GM12864 (cell line): ENCODE measurements at places on chromosomes 1 and 21.

DNA sequence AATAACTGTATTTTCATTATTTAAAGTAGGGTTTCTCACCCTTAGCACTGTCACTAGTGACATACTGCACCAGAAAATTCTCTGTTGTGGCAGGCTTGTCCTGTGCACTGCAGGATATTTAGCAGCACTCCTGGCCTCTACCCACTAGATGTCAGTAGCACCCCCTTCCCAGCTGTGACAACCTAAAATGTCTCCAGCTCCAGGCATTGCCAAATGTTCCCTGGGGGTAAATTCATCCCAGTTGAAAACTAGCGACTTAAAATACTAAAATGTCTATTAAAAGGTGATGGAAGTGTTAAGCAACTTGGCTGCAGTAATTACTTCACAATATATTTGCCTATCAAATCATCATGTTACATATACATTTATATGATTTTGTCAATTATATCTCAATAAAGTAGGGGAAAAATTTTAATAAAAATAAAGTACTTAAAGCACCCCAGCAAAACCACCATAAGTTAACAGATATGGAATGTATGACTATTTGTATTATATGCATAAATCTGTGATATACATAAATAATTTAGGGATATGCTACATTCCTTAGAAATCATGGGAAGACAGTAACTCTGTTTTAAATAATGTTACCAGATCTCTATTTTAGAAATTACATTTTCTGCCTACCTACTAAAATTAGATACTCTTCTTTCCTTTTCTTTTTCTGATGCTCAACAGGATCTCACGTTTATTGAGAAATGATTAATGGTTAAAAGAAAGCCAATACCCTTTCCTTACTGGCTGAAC is 74.6 kb downstream of the ARID4B start:
- no peak for DNase-seq

DNA sequence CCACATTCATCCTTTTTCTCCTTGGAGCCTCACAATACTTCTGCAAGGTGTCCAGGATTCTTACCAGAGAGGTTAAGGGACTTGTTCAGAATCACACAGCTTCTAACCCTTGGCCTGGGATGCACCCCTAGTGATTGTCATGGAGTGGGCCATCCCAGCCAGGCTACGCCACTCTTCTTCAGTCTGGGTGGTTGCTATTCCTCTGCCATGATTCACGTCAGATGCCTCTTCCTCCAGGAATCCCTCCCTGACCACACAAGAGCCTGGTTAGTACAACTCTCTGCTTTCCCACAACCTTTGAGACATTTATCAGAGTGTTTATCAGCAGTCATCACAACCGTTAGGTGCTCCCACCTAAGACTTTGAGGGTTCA is 121.8 kb downstream of the EPHB2 start:
- no peak for DNase-seq

GRCh38 chr1:14261395-14261794 is 337.1 kb upstream of the KAZN start:
- DNase-seq = no peak

DNA sequence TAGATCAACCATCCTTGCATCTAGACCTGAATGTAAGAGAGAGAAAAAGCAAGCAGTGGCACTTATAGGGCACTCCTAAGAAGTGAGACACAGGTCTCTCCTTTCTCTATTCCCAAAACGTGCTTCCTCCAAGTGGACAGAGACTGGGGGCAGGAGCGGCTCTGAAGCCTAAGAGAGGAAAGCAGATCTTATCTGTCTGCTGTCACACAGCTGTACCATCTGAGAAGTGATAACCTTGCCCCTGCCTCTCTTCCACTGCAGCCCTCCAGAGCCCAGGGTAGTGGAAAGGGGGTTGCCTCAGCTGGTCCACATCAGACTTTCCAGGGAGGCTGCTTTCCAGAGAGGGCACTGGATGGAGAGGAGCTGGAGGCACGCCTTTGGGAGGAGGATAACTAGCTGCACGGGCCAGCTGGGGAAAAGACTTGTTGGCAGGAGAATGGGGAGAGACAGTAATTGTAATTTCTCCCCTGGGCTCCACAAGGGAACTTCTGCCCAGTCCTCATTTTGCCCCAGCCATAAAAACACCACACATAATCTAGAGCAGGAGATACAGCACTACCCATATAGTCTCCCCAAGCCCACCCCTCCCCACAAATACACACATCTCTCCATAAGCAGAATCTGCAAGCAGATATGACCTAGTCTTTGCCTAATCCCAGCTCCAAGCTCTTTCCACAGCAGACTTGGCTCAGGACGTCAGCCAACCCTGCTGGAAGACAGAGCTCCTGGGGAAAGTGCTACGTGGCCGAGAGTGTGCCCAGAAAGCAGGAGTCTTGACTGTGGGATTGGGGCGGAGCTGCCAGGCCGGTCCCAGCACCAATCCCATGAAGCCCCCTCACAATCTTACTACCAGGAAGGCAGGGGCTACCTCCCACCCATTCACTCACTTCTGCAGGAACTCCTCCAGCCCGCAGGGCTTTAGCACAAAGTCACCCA is 31.2 kb downstream of the PIK3C2B start:
- no peak for DNase-seq

DNA sequence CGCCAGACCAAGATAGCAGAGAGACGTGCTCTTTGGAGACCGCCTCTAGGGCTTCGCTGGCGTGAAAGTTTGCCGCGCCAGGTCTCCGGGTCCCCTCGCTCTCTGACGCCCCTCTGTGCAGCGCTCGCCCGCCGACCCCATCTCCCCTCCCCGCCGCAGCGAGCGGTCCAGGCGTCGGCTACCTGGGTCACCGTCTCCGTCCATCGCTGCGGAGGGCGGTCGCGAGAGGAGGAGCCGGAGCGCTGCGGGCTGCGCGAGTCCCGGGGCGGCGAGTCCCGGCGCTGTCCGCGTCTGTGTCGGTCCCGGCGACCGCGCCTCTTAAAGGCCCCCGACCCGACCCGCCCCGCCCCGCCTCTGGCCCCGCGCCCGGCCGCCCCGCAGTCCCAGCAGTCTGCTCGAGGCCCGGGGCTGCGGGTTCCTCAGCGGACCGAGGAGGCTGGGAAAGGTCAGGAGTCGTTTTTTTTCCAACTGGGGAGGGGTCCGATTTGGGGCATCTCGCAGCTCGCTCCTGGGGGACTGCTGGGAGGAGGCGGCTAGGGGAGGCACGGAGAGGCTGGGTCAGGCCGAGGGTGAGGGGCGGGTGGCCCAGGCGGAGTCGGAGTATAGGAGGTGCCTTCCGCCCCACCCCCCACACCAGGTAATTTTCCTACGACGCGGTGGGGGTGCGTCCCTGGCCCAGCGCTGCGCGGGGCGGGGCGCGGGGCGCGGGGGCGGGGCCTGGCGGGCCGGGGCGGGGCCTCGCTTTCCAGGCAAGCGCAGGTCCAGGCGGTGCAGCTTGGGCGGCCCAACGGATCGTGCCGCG is at the start of the genes FBXO2 and FBXO44:
TSS of gene FBXO2 (minus strand) at position 293 of the 802 bp plus-strand sequence. CDS start at position 204, 89 bp downstream.
TSS of gene FBXO44 (plus strand) at position 741 of the 802 bp plus-strand sequence. CDS start 959 bp downstream, outside the sequence.
- no peak for DNase-seq

GRCh38 chr1:228164561-228165371 is 838 bp upstream of the IBA57 start:
- no peak for DNase-seq

DNA sequence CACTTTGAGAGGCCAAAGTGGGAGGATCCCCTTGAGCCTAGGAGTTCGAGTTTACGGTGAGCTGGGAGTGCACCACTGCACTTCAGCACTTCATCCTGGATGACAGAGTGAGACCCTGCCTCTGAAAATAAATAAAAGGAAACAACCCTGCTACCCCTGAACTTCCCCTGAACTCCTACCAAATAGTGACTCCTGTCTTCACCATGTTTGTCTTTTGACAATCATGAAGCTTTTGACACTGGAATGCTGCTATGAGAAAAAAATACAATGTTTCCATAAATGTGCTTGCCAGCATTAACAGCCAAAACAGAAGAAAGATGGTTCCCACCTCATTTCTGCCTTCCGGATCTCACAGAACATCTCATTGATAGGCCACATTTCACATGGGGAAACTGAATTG is 10.4 kb downstream of the ZBTB8A start:
- DNase-seq = no peak

DNA sequence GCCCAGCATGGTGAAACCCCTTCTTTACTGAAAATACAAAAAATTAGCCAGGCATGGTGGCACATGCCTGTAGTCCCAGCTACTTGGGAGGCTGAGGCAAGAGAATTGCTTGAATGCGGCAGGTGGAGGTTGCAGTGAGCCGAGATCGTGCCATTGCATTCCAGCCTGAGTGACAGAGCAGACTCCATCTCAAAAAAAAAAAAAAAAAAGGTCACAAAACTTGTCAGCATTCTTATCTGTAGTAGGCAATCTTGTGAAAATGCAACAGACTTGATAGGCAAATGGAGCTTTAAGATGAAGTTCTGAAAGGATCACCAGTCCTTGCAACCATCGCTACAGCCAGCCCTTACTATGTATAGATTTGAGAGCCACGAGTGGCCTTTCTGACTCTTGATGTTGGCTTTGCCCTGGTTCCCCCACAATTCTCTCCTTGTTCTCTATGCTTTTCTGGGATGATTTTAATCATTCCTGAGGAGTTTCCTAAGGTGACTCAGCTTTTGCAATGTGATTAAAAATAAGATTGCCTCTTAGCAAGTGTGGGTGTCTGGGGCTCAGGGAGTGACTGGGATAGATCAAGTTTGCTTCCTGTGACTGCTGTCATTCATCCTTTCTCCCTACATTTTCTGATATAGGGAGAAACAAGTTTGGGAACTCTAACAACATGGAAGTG is 7.1 kb upstream of the MAP1LC3C start:
- DNase-seq = no peak

DNA sequence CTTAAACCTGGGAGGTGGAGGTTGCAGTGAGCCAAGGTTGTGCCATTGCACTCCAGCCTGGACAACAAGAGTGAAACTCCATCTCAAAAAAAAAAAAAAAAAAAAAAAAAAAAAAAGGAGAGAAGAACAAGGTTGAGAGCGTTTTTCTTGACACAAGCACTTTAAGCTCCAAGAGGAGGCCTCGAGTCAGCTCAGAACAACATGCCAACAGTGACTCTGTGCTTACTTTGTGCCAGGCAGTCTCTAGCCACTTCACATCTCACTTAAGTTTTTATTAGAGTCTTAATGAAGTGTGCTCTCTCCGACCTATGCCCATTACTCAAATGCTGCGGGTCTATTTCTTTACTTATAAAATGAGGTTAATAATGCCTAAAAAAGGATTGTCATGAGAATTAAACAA is 13.0 kb downstream of the ATP1A1 start:
- DNase-seq = no peak

DNA sequence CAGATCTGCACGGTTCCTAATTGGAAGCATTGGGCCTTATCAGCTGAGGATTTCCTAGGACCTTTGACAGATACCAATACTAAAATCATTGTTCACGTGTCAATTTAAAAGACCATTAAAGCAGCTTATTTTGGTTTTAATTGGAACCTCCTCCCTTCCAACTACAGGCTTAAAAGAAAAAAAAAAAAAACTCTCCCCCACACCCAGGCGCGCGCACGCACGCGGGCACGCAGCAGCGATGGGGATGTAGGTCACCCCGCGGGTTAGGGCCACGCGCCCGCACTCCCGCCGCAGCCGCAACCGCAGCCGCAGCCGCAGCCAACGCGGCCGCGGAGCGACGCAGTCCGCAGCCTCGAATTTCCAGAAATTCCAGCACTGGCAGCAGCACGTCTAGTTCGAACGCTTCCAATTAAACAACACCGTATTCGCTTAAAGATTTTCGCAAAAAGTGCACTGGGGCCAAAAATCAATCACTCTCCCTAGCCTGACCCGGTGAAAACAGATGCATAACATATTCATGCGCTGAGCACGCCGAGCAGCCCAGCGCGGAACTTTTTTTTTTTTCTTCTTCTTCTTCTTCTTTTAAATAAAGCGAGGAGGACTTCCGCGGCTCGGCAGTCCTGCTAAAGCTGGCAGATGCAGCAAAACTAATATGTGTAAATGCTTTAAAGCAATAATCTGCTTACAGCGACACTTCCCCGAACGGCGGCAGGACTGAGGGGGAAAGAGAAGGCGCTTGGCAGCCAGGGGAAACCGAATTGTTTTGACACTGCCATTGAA is 13.3 kb upstream of the BARHL2 start:
- DNase-seq = no peak

DNA sequence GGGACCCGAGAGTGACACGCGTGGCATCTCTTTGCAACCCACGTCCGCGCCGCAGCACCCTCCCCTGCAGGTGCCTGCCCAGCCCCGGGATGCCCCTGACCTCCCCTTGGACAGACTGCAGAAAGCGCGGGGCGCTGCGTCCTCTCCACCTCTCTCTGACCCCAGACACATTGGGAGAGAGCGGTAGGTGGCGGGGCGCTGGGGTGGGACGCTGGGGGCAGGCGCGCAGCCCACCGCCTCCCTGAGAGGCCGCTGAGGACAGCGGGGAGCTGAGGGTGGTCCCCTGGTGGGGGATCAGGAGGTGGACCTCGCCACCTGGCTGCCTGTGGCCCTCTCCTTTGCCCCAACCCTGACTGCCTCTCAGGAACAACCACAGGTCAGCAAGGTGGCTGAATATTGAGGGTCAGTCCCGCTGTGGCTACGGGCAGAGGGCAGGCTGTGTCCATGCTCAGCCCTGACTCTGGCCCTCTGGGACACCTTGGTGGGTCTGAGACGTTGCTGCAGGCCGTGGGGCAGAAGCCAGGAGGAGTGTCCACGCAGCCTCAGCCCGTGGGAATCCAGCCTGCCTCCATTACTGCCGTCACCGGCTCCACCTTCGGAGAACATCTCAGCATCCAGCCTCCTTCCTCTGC is 761 bp upstream of the UBE2J2 start:
- no peak for DNase-seq

DNA sequence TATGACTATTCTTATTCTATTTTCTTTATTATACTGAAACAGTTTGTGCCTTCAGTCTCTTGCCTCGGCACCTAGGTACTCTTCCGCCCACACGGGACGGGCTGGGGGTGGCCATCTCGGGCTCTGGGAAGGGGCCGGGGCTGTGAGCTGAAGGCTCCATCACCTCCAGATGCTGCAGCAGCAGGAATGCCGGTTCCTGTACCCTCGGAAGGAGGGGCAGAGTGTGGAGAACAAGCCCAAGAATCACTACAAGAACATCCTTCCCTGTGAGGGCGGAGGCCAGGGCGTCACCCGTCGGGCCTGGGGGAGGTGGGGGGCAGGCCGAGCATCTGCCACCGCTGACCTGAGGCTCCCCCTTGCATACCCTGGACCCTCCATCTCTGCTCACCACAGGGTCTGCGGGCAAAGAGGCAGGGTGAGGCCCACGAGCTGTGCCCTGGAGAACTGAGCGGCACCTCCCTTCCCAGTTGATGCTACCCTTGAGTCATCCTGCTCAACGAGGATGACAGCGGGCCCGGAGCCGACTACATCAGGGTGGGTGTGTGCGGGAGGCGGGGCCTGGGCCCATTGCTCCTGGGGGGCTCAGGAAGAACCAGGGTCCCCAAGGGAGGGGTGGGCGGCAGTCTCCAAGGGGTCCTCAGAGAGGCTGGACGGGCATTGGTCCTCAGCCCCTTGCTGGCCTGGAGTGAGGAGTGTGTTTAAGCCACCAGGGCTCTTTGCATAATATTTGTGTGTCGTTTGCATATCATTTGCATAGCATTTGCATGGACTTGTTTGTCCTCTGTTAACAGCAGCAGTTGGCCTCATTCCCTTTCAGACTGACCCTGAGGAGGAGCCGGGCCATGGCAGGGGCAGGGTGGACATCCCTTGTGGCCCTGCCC is 7.5 kb downstream of the RNF223 start:
- DNase-seq = no peak

GRCh38 chr1:89821322-89822108 is 683 bp downstream of the LRRC8D start:
- peak; percentile 29 for DNase-seq
